Stimulated activated CD8-positive, alpha-beta memory T cell treated with anti-CD3 and anti-CD28 coated beads, Interleukin-15, amount 100 ng/mL, for 48 hours (primary cell): ENCODE measurements at places on chromosomes 5 and 9.

GRCh38 chr5:101260857-101261256 is 357.8 kb upstream of the ST8SIA4 start:
- no peak for DNase-seq

- no peak for DNase-seq
These were observed 677 bp upstream of the ZNF79 start for GRCh38 chr9:127423476-127423933.

DNA sequence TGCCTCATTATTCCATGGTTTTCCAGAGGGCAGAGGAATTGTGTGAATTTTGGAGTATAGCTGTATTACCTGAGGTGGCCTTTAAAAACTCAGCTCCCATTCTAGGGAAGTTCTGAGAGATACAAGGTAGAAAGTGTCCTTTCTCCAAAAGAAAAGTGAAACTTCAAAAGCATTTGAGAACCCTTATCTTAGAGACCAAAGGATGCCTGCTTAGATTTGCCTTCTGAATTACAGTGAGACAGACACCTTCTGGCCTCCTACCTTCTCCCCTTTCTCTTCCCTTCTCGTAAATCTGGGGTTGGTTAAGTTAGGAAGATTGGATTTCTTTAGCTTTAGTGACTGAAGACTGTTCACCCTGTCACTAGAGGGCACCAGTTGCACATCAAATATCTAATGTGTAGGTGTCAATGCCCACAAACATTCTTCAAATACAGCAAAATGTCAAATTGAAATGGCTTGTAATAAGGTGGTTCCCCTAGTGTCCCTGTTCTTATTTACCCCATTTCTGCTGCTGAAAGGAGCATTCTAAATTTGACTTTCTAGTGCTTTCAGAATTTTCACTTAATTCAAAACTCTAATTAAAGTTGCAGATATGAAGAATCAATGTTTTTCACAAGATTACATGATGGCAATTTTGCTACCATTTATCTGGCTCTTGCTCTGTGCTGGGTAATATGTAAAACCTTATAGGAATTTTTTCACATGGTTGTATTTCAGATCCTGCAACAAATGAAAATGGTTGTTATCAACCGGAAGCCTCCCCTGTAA is 46.7 kb downstream of the PRRC1 start:
- DNase-seq = peak; percentile 15

DNA sequence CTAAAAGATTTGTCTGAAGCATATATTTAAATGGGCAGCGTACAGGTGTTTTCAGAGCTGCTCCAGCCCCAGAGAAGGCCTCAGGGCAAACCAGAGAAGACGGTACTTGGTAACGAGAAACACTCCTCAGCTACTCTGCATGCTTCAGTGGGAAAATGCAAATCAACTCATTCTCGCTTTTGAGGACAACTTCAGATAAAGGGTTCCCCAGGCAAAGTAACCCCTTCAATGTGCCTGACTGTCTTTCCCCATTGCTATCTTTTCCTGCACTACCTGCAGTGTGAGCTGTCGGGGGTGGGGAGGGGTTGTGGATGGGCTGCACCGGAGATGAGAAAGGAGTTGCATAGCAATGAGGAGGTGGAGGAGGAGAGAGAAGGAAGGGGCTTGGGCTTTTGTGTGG is 339.7 kb upstream of the CLINT1 start:
- DNase-seq = no peak

DNA sequence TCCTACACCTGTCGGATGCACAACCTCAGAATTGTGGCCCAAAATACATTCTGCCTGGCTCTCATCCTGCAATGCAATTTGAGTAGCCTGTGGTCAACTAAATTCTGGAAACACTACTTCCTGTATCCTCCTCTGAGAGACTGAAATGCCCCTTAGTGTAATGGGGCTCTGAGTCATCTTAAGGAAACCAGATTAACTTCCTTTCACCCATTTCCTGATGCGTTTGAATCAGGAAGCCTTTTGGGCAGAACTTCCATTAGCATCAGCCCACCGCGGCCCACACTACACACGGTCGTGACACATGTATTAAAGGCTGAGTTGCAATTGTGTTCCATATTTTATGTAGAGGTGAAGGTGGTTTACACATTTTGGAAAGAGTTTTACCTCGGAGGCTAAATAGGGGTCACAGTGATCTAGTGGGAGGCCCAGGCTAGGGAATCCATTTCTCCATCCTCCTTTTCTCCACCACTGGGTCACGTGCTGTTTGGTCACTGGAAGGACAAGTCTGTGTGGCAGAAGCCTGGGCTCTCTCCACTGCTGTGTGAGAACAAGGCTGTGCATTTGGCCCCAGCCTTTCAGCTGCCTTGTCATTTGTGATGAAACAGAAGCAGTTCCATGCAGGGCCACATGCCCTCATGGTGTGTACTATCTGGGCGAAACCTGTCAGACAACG is 55.9 kb downstream of the DAP start:
- DNase-seq = no peak
